ENCODE measurements at places on chromosomes 5 and 9. TPM values are rescaled to one million over a fixed set of nuclear protein-coding genes. Genes with fewer than 3 reads are reported as not detected.

Gene SPINK4
- total RNA-seq: not detected

Gene ZNF367
- 2.8 TPM for total RNA-seq

Gene NXNL2
- total RNA-seq: 3.1 TPM

Gene TAF11L10
- not detected for total RNA-seq

Gene PRELID2
- total RNA-seq: 19.5 TPM

Gene SURF4
- total RNA-seq: 78.1 TPM

Gene GABRB2
- 1.1 TPM for total RNA-seq

Gene CKMT2
- 3.9 TPM for total RNA-seq

Gene MTREX
- 93.2 TPM for total RNA-seq

Gene ARSK
- 8.0 TPM for total RNA-seq

GRCh38 chr9:127558581-127559246, 53.4 kb upstream of the STXBP1 start:
- ATAC-seq: no peak

DNA sequence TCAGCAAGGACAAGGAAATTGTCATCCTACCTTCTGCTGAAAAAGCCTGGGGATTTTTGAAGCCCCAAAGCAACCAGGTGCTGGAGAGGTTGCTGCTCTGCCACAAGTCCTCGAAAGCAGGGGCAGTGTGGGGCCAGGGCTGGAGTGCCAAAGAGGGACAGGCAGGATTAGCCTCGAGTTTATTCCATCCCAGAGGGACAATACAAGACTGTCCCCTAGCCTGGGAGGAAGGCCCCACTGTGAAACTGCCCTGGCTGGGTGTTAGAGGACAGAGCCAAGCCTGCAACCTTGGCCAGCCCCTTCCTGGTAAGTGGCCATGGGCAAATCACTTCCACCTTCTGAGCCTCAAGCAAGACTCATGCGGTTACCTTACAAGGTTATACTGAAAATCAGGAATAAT, 55.1 kb downstream of the WHRN start:
- no peak for ATAC-seq

DNA sequence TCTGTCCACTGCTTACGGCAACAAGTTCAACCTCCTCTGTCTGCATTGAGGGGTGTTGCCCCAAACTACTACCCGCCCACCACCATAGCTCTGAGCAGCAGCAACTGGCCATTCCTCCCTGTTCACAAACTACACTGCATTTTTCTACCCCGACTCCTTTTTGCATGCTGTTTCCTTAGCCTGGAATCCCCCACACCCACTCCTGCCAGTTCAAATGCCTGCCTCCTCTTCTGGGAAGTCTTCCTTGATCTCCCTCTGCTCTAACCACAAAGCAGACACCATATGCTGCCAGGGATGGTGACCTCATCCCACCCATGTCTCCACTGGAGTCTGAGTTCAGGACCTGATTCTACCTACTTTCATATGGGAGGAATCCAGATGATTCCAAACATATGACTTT, 13.3 kb downstream of the ALDH1B1 start:
- ATAC-seq: no peak

DNA sequence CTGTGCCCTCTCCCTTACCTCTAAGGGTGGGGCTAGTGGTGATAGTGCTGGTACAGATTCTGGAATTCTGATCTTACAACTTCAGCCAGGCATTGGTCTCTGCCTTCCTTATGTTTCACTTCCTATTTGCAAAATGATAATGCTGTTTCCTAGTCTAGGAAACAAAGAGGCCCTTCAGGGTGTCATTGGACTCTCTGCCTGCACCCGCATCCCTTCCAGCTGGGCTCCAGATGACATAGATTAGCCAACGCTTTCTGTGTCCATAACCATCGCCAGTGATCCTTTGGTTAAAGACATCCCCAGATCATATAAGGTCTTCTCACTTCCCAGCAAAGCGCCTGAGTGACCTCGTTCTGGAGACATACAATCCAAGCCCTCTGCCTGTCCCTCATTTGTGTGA, 180.7 kb downstream of the ERCC6L2 start:
- no peak for ATAC-seq

- no peak for ATAC-seq
These were observed 90.9 kb upstream of the COX7C start for GRCh38 chr5:86526811-86527348.

DNA sequence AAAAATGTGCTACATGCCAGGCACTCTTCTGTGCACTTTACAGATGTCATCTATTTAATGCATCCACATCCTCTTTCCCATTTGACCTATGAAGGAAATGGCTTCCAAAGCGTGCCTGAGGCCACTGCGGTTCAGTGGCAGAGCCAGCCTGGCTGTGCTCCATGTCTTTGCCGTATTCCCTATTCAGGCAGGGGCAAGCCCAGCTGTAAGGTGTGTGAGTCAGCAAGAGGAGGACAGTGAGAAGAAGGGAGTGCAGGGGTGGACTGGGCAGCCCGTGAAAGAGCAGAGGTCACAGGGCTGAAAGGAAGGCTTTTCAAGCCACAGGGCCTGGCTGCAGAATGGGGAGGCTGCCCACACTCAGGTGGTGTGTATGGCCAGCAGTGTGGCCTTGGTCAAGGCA, 91.7 kb downstream of the HRH2 start:
- no peak for ATAC-seq

DNA sequence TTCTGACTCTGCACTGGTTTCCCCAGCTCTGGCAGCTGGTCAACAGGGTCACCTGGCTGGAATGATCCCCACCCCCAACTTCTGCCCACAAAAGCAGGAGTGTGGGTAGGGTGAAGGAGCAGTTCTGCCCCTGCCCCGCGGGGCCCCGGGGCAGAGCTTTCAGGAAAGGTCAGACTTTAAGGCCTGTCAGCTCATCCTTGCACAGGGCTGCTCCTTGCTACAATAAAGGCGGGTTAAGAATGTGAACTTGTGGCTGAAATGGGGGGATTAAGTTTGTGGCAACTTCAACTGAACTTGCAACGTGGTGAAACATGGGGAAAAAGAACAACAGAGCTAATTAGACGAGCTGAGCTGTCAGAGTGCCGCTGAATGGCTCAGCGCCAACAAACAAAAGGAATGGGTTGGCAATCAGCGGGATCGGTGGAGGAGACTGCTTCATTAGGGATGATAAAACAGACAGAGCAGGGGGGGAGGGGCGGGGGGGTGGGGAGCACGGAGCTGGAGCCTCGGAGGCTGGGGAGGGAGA, 50.8 kb downstream of the CRB2 start:
- ATAC-seq: no peak

- ATAC-seq: no peak
These were observed 26.8 kb downstream of the PSMB7 start for GRCh38 chr9:124388275-124389048.

DNA sequence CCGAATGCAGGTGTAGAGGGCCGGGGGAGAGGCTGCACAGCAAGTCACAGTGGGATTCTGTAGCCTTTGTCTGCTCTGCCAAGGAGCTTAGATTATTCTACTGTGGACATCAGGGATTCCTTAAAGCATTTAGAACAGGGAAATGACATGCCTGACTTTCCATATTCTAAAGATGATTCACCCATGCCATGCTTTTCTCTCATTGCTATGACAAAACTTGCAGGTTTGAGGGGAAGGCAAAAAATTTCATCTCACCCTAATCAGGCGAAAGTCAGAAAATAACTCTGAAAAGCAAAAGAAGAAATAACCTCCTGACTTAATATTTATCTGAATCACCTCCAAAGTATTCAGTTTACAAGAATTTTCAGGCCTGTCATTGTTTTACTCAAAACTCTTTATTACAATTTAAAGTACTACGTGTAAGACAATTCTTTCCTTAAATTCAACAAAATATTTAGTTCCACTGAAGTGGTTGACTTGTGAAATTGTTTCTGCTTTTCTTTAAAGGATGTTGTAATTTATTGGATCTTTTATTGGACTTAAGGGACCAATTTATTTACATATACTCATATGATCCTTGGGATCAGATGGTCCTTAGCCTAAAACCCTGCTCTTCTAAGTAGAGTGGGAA, 30.0 kb upstream of the GAS1 start:
- ATAC-seq: no peak

DNA sequence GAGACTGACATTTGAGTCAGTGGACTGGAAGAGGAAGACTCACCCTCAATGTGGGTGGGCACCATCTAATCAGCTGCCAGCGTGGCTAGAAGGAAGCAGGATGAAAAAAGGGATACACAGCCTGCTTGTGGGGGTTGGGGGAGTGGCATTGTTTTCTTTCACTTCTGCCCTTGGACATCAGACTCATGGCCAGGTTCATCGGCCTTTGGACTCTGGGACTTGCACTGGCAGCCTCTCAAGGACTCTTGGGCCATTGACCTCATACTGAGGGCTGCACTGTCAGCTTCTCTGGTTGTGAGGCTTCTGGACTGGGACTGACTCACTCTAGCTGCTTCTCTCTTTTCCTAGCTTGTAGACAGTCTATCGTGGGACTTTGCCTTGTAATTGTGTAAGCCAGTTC, 374.9 kb downstream of the TLE1 start:
- ATAC-seq: no peak

DNA sequence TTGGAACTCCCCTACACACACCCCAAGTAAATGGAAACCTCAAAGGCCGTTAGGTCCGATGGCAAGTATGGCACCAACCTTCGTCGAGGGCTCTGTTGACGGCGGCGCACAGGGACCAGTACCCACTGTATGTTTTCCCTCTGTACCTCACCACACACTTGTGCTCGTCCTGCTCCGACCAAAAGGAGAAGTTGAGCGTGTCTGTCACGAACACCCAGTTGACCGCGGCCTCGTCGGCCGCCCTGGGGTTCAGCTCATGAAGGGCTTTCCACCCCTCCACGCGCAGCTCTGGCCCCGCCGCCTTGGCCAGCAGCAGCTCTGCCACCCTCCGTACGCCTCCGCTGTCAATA, 24.0 kb downstream of the HNRNPK start:
- ATAC-seq: peak; percentile 47

- ATAC-seq: no peak
These were observed 34.1 kb upstream of the SLC6A19 start for GRCh38 chr5:1167361-1167727.

DNA sequence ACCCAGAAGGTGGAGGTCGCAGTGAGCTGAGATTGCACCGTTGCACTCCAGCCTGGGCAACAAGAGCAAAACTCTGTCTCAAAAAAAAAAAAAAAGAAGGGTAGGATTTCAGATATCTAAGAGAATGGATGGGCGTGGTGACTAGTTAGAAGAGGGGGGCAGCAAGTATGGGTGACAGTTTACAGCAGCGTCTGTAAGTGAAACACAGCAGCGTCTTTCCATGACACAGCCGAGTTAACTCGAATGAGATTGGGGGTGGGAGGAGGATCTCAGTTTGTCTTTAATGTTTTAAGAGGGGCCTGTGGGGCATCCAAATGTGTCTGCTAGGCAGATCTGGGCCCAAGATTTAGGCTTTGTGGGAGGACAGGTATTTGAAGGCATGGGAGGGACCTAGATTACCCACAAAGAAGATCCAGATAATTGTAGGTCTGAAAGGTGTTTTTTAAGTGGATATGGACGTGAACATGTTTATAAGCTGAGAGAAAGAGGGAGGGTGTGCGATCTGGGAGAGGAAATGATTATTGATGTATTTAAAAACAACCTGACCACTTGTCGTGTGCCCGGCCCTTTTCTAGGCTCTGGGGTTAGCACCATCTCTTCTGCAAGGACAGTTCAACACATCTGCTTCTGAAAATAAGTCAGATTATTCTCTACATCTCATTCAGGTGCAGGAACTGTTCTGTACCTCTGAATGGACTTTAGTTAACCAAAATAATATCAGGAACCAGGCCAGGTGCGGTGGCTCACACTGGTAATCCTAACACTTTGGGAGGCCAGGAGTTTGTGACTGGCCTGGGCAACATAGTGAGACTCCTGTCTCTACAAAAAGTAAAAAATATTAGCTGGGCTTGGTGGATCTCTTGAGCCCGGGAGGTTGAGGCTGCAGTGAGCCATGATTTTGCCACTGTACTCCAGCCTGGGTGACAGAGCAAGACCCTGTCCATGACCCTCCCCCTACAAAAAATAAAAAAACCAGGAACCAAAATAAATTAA, 2.5 kb downstream of the CEP78 start:
- ATAC-seq: no peak

GRCh38 chr9:85909390-85909789, 31.6 kb upstream of the NAA35 start:
- ATAC-seq: no peak

- ATAC-seq: no peak
These were observed 58.1 kb downstream of the ICE1 start for GRCh38 chr5:5480481-5481111.

DNA sequence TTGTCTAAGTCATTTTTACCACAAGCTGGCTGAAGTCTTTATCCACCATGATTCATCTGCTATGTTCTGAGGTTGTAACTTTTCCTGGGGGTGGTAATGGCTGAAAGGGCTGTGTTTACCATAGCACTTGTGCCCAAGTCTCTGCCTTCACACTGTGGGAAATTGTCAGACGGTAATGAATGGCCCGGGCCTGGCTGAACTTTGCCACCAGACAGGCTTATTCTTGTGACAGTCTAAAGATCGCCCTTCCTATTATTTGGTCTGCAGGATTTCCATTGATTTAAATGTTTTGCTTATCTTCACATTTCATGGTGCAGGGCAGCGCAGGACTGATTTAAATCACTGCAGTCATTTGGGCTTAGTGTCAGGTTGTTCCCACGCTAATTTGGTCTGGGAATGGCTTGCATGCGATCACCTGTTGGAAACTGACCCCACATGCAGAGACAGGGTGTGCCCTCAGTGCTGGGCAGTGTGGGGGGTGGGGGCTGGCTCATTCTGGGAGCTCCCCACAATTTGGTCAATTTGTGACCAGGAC, 109.3 kb upstream of the ICE1 start:
- ATAC-seq: no peak

DNA sequence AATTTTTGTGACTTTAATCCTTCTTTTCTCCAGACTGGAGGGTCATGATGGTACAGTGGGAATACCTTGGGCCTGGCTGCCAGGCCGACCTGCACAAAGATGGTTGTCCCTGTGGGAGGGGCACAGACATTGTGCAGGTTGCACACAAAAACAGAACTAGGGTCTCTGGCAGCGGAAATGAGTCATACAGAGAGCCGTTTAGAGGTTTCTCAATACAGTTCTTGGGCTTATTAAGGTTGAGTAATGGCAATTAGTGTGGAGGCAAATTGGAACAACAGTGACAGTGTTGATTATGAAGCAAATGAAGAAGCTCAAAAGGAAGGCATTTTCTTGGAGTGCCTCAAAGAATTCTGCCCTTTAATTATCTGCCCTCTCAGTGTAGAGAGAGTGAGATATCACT, 173.6 kb downstream of the TENT4A start:
- ATAC-seq: no peak

- ATAC-seq: no peak
These were observed 267.3 kb downstream of the AOPEP start for GRCh38 chr9:94993821-94994165.

DNA sequence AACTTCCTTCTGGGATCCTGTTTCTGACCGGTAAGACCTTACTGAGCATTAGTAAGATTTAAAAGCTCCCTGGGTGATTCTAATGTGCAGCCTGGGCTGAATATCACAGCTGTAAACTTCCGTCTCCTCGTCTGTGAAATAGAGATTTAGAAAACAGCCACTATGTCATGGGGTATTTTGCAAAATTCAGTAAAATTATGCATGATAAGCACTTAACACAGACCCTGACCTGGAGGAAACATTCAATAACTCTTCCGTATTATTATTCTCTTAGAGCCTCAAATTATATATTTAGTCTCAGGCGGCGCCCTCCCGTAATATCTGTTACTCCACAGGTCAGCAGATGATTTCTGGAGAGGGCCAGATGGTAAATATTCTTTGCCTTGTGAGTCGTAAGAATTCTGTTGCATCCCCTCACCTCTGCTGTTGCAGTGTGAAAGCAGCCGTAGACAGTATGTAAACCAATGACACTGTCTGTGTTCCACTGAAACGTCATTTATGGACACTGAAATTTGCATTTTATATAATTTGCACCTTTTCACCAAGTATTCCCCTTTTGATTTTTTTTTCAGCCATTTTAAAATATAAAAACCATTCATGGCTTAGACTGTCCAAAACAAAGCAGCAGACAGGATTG, 39.2 kb upstream of the RARS1 start:
- no peak for ATAC-seq

- no peak for ATAC-seq
These were observed 4.9 kb downstream of the MRPL22 start for GRCh38 chr5:154945695-154946301.
